ENCODE measurements at places on chromosomes 12 and 14. TPM values are rescaled to one million over a fixed set of nuclear protein-coding genes. Genes with fewer than 3 reads are reported as not detected.
A peak's percentile ranks its signal among the peaks of the same experiment; 100 is the strongest.

DNA sequence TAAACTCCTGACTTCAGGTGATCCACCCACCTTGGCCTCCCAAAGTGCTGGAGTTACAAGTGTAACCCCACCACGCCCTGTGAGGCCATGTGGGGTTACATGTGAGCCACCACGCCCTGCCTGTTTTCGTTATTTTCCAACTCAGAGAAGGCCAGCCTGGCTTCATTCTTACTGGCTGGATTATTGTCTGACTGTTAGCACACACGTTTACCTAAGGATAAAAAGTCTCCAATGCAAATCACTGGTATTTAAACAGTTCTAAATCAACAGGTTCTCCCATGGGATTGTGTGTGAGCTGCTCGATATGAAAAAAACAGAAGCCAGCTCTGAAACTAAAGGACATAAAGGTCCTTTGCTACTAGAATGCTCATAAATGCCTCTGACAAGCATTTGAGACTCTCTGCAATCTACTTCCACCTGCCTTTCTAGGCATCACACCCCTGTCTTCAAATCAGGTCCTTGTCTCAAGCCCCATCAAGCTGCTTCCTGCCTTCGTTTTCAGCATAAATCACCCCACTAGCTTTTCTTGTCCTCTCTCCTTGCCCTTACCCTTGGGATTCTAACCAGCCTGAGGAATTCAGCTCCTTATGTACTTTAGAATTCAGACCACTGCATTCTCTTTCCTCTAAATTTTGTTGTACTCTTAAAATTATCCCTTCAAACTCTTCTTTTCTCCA lies 265.0 kb downstream of the DUSP6 start:
- no peak for ATAC-seq

GRCh38 chr12:7859552-7859951 lies 13.2 kb downstream of the SLC2A14 start:
- ATAC-seq, result peak; percentile 3

DNA sequence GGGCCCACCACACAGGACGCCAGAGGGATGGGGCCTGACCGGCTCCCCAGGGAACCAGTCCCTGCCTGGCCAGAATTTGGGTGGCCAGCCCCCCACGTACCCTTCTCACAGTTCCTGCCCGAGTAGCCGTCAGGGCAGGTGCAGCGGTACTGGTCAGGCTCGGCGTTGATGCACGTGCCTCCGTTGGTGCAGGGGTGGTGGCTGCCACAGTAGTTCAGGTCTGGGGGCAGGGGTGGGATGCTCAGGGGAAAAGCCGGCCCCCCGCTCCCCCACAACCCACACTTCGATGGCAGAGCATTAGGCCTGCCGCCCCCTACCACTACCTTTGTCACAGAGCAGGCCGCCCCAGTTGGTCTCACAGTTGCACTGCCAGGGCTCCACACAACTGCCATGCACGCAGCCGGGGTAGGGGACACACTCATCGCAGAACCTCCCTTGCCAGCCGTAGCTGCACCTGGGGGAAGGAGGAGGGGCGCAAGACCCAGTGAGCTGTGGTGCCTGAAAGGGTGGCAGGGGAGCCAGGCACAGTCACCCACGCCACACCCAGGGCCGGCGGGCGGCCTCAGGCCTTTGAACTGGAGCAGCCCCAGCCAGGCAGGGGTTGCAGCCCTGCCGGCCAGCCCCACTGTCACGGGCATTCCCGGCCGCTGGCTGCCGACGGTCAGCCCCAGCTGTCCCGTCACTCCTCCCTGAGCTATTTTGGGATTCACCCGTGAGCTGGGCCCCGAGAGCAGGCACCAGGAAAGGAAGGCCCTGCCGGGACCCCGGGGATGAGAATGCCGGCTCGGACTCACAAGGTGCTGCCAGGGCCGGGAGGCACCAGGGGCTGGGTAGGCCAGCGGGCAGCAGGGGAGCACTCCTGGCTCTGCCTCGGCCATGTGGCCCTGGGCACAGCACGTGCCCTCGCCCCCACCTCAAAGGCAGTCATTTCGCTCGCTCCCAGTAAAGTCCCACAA lies 16.5 kb downstream of the JAG2 start:
- no peak for ATAC-seq

DNA sequence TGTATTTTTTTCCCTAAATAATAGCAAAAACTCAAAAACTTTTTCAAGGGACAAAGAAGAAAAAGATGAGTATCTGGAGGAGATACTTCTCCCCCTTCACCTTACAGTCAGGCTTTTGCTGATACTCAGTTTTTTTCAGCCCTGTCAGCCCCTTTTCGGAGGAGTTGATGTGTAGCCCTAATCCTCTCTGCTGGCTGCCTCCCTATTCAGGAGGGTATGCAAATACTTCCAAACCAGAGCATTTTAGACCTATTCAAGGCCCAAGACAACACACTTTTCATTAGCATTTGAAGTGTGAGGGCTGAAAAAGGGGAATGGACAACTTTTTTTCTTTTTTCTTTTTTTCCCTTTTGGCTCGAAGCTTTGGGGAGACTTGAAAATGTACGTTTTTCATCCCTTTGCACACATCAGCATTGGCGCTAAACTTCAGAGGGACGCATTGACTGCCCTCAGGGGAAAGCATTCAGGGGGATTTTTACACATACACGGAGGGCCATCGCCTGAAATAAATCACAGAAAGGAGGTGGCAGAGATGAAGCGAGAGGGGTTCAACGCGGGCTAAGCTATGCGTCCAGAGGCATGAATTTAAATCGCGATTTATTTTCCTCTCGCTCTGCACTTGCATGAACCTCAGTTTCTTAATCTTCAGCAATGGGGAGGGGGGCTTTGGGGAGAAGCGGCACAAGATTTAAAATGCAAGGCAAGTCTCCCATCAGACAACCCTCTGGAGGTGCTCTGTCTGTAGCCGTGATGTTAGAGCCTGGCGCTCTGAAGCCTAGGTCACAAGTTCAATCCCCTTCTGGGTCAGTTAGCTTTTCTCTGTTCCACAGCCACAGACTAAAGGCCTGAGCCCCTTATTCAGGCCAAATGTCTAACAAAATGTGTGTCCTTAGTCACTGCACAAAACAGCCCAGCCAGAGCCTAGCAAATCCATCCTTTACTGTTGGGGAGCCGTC lies 86.3 kb downstream of the ASCL1 start:
- ATAC-seq, result no peak

GRCh38 chr14:37246427-37246829 lies 48.7 kb downstream of the MIPOL1 start:
- no peak for ATAC-seq

DNA sequence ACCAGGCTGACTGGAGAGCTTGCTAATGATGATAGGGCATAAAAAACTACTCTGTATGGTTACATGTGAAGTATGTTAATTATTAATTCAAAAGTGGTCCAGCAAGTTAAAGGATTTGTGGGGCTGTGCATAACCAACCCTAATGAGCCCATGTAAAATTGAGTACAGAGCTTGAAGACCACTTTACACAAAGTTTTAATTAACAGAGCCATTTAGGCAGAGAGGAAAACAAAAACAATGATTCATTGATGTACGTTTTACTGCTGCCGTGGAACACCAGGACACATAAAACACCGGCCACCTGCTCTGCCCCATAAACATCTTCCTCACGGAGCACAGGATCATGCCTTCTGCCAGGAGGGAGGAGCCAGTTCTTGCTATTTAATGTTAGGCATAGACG lies 83.5 kb downstream of the RIMBP2 start:
- no peak for ATAC-seq

- peak; percentile 59 for ATAC-seq
Observed at GRCh38 chr12:12008931-12009611, 61.7 kb upstream of the BCL2L14 start.

DNA sequence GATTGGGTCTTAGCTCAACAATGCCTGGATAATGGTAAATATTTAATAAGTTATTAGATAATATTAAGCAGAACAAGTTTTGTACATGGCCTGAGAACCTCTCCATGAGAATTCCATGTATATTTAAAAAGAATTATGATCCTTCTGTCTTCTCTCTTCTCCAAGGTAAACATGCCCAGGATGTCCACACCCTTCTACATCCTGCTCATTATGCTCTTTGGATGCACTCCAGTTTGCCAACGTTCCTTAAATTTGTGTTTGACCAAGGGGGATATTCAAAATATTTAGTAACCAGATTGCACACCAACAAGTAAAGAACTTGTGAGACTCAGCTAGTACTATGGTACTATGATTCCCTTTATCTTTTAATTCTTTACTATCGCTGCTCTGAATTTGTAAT lies 44.8 kb upstream of the ERGIC2 start:
- ATAC-seq, result no peak

- ATAC-seq, result no peak
Observed at GRCh38 chr14:79656056-79656455, 555.2 kb downstream of the DIO2 start.

GRCh38 chr14:101823066-101823465 lies 61.6 kb downstream of the PPP2R5C start:
- no peak for ATAC-seq

GRCh38 chr14:60116181-60116580 lies 24.5 kb downstream of the PCNX4 start:
- no peak for ATAC-seq

- ATAC-seq, result no peak
Observed at GRCh38 chr12:69211160-69211559, 28.2 kb upstream of the CPSF6 start.

DNA sequence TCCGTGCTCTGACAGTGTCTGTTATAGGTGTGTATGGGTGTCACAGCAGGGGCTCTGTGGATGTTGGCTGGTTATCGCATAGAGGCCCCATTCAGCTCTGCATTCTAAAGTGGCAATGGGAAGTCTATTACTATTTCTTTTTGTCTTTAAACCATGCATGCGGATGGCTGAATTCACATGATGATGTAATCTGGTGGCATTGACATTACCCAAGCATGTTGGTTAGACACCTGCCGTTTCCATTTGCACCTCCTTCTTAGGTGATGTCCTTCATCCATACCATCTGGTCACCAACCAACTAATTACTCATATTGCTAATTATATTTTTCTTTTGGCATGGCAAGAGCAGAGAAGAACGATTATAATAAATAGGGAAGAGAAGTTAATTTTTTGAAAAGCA lies 270.8 kb upstream of the RGS6 start:
- no peak for ATAC-seq

GRCh38 chr12:66860752-66861750 lies 182.2 kb upstream of the GRIP1 start:
- ATAC-seq, result no peak

DNA sequence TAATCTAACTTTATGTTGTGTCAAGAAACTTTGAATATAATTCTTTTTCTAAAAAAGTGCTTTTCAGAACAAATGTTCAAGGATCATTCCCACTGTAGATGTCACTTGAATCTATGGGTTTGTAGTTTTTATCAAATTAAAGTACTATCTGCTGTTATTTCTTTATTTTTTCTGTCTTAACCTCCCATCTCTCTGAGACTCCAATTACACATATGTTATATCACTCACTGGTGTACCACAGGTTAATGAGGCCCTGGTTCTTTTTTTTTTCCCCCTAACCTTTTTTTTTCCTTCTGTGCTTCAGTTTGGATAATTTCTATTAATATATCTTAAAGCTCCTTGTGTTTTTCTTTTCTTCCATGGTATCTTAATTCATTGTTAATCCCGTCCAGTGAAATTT lies 279.9 kb upstream of the RGS6 start:
- no peak for ATAC-seq

DNA sequence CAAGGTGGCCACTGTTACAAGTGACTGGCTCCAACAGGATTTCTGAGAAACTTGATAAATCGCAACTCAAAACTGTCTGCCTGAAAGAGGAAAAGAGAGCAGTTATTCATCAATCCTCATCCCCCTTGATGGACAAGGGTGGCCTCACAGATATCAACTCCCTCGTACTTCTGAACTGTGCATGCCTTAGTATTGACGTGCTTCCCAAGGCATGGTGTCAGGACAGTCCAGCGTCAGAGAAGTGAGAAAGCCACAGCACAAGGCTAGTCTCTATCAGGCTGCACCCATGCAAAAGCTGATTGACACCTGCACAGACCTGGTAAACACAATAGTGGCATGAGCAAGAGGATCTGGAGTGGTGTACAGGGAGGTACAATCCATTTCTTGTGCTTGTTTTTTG lies 125.5 kb upstream of the SLC35F4 start:
- ATAC-seq, result no peak

- ATAC-seq, result no peak
Observed at GRCh38 chr12:124369827-124370378, 75.0 kb downstream of the RFLNA start.

GRCh38 chr12:117165342-117165741 lies 24.9 kb downstream of the FBXO21 start:
- no peak for ATAC-seq

Gene ATL1
- 1.4 TPM for total RNA-seq

Gene PRPH
- total RNA-seq, result not detected

Gene TAS2R30
- total RNA-seq, result 6.0 TPM

Gene KRT75
- not detected for total RNA-seq

Gene OGFOD2
- total RNA-seq, result 28.6 TPM

Gene TMCC3
- total RNA-seq, result 0.63 TPM

Measured in activated T-helper 17 cell treated with anti-CD3 and anti-CD28 coated beads, Interleukin-2, amount 50 U/mL, for 72 hours (primary cell).